ENCODE measurements at places on chromosomes 13 and 19.
A peak's percentile ranks its signal among the peaks of the same experiment; 100 is the strongest.

DNA sequence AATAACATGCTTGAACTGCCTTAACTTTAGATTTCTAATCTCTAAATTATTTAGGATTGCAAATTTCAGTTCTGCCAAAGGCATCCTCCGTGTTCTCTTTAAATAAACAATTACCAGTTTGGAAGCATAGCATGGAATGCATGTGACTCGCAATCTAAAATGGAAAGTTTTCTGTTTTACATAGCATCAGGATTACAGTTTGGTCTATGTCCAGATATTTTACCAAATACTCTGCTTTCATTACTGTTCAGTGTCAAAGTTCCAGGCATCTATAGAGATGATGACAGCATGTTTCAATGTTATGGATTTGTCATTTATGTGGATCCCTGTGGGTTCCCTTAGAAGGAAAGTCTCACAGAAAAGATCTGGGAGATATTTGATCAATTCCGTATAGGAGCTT is 16.8 kb downstream of the FLT1 start:
- no peak for DNase-seq

DNA sequence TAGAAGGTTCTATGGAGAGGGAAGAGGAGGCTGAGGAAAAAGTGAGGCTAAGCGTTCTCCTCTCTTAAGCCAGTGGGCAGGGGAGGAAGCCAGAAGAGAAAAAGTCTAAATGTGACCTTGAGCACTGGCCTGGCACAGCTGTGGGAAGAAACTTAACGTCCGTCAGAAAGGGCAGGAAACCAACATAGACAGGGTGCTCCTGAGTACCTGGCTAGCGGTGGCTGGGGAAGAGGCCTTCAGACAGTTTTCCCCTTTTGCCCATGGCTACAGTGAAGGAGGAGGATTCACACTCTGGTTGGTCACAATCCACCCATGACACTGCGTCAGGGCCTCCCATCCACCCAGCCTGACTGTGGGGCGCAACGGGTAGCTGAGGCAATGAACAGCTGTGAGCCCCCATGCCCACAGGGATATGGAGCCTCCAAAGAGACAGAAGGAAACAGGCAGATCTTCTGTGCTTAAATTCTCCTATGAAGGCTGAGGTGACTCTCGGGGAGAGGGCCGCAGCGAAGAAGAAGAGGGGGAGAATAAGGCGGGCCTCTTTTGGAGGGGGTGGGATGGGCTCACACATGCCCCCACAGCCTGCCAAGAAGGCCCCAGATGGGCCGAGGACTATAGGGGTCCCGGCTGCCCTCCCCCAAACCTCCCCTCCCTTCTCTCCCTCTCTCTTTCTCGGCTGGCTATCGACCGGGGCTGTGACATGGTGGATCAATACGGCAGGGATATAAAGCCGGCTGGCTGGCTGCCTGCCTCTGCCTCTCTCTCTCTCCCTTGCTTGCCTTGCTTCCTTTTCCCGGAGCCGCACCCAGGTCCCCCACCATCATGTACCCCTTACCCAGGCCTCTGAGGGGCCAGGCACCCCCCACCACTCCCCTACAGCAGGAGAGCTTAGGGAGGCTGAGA is 19.8 kb upstream of the POU2F2 start:
- DNase-seq, result no peak

DNA sequence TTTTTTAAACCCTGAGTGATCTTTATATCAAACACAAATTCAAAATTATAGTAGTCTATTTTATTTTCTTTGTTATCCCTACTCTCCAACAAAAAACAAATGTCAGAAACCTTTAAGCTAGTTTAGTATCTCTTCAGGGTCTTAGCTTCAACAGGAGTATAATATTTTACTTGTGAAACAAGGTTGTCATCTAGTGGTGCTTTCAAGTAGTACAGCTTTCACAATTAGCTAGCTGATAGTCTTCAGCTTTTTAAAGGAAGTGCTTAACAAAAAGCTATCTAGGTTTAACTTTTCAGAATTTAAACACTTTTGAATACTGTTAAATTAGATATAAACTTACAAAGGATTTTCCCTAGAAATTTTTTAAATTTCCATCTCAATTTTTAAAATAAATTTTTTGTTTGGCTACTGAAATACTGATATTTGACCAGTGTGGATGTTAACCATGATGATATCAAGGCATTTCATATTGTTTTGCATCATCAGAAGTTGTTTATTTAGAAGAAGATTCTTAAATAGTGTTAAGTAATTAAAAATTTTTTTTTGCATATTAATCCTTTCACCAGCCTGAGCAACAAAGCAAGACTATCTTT is 34.2 kb downstream of the TDRD3 start:
- DNase-seq, result no peak

- DNase-seq, result no peak
Observed at GRCh38 chr19:1080360-1081161, 13.6 kb downstream of the ARHGAP45 start.

GRCh38 chr19:44809577-44810233 is 802 bp downstream of the BCAM start:
- no peak for DNase-seq

- DNase-seq, result no peak
Observed at GRCh38 chr19:12997967-12998940, 3.0 kb downstream of the NFIX start.

DNA sequence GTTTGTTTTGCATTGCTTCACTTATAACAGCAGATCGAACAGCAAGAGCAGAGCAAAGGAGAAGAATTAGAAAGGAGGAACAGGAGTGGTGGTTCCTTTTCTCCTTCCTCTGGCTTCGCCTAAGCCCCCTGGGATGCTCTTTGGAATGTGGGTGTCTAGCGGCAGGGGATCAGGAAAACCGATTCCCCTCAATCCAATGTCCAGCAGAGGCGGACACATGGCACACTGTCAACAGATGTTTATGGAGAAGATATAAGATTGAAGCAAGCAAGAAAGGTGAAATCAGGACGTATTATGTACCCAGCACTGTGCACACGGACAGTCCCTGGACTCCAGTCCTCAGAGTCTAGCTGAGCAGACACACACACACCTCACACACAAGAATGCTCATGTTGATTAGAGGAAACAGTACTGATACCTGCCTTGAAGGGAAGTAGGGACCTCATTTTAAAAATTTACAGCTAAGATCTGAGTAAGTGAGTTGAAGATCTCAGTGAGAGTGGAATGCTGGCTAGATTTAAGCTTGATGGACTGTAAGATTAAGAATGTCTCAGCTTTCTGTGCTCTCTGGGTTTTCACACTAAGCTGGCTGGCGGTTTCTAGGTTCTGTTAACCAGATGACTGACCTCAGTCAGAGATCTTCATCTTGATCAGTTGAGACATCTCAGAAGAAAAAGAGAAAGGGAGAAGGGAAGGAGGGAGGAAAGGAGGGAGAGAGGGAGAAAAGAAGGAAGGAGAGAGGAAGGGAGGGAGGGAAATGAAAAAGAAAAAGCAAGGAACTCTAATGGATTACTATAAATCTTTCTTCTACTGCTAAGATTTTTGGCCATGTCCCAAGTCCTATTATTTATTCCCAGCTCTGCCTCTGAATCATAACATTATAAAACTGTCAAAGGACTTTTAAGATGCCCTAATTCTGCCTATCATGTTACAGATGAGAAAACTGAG is 44.8 kb downstream of the FLT1 start:
- no peak for DNase-seq

DNA sequence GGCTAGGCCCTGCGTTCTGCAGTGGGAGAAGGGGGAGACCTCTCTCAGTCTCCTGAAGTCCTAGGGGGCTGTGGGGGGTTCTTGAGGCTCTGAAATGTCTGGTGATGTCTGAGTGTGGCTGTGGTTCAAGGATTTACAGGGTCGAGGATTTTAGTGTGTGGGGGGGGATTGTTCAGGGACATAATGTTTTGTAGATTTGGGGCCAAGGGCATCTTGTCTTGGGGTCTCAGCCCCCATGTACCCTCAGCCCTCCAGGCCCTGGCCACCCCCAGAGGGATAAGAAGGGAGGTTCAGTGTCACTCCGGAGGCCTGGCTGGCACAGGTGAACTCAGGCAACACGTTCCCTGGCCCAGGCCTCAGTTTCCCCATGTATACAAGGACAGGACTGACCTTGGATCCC is 2.4 kb upstream of the APC2 start:
- DNase-seq, result no peak

GRCh38 chr13:100254002-100254401 is 165.1 kb downstream of the PCCA start:
- DNase-seq, result no peak

DNA sequence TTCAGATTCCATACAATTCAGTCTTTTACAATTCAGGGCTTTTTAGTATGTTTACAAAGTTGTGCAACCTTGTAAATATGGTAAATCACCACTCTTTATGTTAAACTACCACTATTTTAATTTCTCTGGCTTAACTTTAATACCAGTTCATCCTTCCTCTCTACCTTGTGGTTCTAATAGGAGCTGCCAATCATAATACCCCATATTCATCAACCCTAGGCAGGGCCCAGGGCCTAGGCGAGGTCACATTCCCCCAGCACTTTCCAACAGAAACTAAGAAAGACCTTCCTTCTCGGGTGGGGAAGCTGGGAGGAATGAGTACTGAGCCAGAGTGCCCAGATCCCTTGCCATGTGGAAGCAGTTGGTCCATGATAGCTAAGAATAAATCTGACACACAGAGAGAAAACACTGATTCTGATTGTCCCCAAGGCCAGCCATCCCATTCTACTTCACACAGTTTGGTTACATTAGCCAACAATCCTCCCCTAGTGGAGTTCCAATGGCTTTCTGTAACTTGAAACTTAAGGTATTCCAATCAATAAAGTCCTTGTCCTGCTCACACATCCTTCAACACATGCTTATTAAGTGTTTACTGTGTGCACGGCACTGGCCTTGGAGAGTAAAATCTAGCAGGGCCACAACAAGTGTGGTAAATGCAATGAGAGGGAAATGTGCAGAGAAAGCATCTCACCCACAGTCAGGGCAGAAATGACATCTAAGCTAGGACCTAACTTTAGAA is 76.8 kb downstream of the NUFIP1 start:
- no peak for DNase-seq

DNA sequence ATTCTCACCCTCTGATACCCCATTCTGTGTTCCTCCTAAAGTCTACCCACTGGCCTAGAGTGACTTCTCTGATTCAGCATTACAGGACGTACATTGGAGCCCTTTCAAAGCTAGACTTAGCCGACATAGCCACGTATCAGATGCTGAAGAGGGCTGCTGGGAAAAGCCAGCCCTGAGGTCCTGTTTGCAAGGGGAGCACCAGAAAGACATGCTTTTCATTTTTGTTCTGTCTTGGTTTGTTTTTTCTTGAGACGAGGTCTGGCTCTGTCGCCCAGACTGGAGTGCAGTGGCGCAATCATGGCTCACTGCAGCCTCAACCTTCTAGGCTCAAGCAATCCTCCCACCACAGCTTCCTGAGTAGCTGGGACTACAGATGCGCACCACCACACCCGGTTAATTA is 6.3 kb upstream of the ZSWIM4 start:
- DNase-seq, result no peak

DNA sequence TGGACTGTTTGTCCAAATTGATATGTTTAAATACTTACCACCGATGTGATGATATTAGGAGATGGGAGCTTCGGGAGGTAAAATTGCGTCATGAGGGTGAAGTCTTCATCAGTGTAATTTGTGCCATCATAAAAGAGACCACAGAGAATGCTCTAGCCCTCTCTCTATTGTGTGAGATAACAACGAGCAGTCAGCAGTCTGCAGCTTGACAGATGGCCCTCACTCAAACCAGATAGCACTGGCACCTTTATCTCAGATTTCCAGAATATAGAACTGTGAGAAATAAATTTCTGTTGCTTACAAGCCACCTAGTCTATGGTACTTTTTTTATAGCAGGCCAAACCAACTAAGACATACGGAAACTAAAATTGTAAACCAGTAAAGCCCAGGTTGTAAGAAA is 1718.9 kb upstream of the MIR17HG start:
- DNase-seq, result no peak

DNA sequence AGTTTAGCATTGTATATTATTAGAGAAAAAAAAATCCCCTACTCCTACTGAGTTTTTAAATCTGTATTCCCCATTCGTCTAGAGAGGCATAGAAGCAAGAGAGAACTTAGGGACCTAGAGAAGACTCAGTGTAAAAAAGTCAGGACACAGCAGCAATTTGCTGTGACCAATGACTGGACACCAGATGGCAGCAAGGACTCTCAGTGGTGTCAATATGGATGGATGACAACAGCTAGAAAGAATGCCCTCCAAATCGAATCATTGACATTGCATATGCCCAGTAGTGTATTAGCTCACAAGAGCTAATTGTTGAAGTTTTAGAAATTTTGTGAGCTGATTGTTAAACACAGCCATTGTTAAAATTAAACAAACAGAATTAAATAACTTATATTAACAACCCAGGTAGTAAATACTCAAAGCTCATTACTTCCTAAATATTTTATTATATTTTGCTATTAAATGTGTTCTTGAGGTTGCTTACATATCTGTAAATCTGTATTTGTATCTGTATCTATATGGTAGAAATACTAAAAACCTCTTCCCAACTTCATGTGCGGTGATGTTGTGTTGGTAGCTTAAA is 43.9 kb downstream of the SIAH3 start:
- peak; percentile 62 for DNase-seq

DNA sequence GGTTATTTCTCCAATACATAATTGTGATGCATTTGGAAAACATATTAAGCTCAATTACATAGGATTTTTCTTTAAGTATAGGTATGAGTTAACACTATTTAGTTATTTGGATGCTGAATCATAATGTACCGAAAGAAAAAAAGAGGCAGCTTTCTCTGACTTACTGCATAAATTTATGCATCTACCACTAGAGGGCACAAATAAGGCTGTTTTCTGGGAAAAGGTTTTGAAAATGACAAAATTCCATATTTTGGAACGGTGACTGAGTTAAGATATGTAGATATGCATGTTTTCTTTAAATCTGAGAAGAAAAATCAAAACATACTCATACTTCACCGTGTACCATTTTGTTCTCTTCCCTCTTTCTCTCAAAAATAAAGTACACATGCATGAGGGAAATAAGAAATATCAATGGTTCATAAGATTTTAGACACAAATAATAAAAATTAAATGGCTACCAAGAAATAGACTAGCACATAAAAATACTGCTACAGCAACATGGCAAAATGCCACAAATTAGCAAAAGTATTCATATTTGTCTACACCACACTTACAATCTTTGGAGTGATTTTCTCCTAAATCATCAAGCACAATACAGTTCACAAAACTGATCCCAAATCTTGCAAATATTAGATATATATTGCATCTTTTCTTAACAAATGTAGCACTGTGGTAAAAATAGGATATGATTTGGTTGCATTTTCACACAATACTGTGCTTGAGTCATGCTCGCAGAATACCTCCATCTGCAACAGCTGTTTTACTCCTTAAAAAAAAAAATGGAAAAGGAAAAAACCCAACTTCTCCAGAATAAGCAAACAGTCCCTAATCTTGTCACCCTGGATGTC is 260.0 kb downstream of the FGF14 start:
- peak; percentile 15 for DNase-seq

Measured in GM13976 (cell line).